ENCODE measurements at places on chromosomes 12 and 14.
A peak's percentile ranks its signal among the peaks of the same experiment; 100 is the strongest.

- DNase-seq, result no peak
Observed at GRCh38 chr14:42028607-42029006, 421.9 kb downstream of the LRFN5 start.

DNA sequence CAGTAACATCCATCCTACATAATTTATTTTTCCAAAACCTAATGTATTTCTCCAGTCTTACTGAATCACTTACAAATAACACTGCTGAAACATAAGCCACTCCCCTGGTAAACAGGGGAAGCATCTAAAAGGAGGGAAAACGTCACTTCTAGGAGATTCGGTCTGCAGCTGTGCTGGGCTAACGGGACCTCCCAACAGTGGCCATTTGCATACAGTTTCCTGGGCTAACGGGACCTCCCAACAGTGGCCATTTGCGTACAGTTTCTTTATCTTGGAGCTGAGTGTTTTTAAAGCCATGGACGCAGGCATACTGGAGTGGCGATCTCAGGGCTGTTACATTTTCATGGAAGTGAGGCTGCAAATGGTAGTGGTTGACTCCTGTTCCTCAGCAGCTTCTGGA is 242.9 kb downstream of the TMEM132D start:
- DNase-seq, result no peak

DNA sequence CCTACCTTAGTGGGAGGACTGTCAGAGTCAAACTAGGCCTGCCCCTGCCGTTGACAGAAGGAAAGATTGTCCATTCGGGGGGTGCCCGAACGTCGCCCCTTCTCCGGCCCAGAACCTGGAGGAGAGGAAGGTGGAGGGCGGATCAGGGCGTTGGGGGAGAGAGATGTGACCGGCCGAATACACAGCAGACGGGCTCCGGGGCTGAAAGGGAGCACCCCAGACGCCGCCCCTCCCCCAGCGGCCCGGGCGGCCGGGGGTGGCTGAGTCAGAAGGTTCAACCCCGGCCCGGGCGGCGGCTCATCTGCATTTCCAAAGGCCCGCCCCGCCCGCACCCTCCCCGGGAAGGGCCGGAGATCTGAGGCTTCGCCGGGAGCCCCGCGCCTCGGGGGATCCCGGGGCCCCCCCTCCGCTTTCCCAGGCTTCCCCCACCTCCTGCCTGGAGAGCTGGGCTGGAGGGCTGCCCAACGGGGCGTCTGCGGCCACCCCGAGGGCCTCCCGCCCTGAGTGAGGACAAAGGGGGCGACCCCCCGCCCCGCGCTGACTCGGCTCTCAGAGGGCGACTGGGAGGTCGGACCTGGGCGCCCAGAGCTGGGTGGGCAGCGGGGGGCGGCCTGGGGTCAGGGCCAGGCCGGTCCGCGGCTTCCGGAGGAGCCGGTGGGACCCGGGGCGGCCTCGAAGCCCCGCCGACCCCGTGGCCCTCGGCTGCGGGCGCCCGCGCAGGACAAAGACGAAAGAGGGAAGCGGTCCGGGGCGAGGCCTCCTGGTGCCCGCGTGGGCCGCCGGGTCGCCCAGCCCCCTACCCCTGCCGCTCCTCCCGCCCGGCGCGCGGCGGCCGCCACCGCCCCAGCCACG is 3.7 kb upstream of the SETD1B start:
- peak; percentile 64 for DNase-seq

DNA sequence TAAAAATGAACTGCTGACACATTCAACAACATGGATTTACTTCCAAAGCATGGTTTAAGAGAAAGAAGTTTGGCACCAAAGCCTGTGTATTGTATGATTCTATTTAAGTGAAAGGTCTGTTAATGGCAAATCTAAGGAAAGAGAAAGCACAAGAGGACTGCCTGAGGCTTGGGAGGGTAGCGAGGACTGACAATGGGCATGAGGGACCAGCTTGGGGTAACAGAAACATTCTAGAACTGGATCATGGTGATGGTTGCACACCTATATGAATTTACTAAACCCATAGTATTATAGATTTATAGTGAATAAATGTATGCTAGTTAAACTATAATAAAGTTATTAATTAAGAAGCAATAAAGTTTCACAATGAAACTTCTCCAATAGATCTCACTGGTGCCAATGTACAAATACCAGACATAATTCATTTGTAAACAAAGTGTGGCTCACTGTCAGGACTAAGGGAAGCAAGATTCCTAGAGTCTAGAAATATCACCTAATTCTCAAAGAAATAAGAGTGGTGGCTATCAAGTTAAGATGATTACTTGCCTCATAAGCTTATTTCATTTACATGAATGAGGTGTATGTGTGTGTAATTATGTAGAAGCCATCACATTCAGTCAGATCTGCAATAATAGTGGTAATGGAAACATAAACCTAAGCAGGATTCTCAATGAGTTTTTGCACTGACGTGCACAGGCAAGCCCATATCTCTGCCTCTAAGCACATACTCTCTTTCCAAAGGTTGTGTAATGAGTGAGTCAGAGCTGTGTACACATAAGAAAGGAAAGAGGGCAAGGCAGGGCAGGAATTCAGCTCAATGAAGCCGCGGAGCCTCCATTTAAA is 353.4 kb downstream of the KCNH5 start:
- DNase-seq, result no peak

- no peak for DNase-seq
Observed at GRCh38 chr14:55957950-55958349, 160.3 kb upstream of the PELI2 start.
